ENCODE measurements at places on chromosomes 16 and 17. TPM values are rescaled to one million over a fixed set of nuclear protein-coding genes. Genes with fewer than 3 reads are reported as not detected.

- H3K27ac ChIP-seq, result peak overlapping the region; percentile 36
- peaks cover under 1% of the 10 kb centered on the region for H3K36me3 ChIP-seq
- no peak for DNase-seq
- H3K4me1 ChIP-seq, result peaks cover 44% of the 10 kb centered on the region
These were observed 2.9 kb upstream of the RNF213 start for GRCh38 chr17:80257716-80258213.

- H3K4me3 ChIP-seq, result no peak overlapping the region
- no peak overlapping the region for H3K27ac ChIP-seq
- peaks cover 21% of the 10 kb centered on the region for H3K4me1 ChIP-seq
- H3K27me3 ChIP-seq, result no peaks in the 10 kb centered on the region
- H3K36me3 ChIP-seq, result no peaks in the 10 kb centered on the region
These were observed 140.6 kb downstream of the PARN start for GRCh38 chr16:14489460-14489859.

DNA sequence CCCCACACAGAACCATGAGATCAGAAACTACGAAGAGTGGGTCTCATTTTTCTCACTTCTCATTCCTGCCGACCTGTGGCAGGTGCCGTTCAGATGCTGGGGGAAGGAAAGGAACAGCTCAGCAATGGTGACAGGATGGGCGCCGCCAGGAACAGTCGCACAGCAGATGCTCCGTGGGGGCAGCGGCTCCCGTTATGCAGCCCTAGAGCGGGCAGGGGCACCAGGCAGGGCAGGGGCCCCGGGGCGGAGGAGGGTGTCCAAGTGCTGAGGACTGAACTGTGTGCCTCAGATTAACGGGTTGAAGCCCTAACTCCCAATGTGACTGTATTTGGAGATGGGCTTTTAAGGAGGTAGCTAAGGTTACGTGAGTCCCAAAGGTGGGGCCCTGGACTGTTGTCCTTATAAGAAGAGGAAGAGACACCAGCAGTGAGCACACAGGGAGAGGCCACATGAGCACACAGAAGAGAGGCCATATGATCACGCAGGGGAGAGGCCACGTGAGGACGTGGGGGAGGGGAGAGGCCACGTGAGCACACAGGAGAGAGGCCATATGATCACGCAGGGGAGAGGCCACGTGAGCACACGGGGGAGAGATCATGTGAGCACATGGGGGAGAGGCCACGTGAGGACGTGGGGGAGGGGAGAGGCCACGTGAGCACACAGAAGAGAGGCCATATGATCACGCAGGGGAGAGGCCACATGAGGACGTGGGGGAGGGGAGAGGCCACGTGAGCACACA lies 95.7 kb upstream of the METRNL start:
- no peak overlapping the region for H3K27ac ChIP-seq
- H3K4me3 ChIP-seq, result no peak overlapping the region
- peaks cover 17% of the 10 kb centered on the region for H3K4me1 ChIP-seq
- DNase-seq, result no peak
- no peaks in the 10 kb centered on the region for H3K27me3 ChIP-seq
- H3K36me3 ChIP-seq, result no peaks in the 10 kb centered on the region

- no peak for DNase-seq
- no peaks in the 10 kb centered on the region for H3K27me3 ChIP-seq
- H3K36me3 ChIP-seq, result peaks cover 14% of the 10 kb centered on the region
These were observed 115.9 kb downstream of the ANKRD11 start for GRCh38 chr16:89374393-89374960.

DNA sequence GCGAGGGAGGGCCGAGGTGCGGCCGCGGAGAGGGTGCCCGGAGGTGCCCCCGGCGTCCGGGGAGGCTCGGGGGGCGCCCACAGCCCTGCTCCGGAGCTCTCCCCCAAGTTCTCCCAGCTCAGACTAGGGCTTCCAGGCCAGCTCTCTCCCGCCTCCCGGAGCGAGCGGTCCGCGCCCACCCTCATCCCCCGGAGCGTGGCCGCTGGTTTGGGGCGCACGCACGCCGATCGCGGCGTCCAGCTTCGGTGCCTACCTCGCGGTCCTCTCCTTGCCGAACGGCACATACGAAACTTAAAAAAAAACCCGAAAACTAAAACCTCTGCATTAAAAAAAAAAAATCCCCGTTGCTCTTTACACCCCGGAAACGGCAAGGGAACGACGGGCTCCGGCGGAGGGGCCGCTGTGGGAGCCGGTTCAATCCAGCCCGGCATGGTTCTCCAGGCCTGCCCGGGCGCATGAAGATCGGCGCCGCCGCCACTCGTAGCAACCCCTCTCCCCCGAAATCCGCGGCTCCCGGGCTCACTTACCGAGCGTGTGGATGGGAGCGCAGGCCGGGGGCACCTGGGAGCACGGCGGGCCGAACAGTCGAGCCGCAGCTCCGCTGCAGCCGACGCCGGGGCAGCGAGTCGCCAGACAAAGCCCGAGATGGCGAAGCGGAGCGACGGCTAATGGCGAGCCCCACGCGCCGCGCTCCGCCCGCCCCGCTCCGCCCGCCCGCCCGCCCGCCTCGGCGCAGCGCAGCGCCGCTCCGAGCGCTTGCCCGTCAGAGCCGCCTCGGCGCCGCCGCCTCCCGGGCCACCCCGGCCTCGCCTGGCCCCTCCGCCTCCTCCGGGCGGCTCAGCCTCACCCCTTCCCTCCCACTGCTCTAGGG lies 973 bp upstream of the UBTF start:
- H3K4me3 ChIP-seq, result peak overlapping the region; percentile 97
- H3K27ac ChIP-seq, result peak overlapping the region; percentile 96
- no peaks in the 10 kb centered on the region for H3K27me3 ChIP-seq
- peaks cover 24% of the 10 kb centered on the region for H3K36me3 ChIP-seq
- DNase-seq, result peak; percentile 70
- H3K4me1 ChIP-seq, result peaks cover 41% of the 10 kb centered on the region

GRCh38 chr17:14756479-14756878 lies 455.6 kb downstream of the HS3ST3B1 start:
- H3K4me3 ChIP-seq, result no peak overlapping the region
- no peaks in the 10 kb centered on the region for H3K27me3 ChIP-seq
- no peak overlapping the region for H3K27ac ChIP-seq

- DNase-seq, result no peak
- H3K36me3 ChIP-seq, result no peaks in the 10 kb centered on the region
- H3K4me1 ChIP-seq, result peaks cover 19% of the 10 kb centered on the region
These were observed 55.9 kb upstream of the PLCG2 start for GRCh38 chr16:81723098-81723723.

DNA sequence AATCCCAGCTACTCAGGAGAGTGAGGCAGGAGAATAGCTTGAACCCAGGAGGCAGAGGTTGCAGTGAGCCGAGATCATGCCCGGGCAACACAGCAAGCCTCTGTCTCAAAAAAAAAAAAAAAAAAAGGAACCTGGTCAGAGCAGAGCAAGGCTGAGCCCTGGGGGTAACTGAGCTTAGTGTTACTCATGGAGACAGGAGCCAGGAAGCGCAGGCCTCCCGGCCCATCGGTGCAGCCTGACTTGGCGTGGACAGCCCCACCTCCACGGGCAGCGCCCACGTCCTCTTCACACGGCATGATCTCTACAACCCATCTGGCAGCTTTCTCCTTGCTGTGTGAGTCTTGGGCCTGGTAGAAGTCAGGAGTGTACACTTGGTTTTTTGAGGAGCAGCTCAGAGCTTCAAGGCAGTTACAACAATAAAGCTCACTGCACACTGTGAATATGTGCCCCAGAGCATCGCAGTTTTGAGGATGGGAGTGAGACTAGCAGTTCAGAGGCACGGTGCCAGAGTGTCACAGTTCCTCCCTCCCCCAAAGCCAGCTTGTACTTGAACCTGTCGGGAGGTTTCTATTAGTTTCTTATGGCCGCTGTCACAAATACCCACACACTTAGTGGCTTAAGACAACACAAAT lies 129.9 kb downstream of the RAP1GAP2 start:
- H3K27me3 ChIP-seq, result no peaks in the 10 kb centered on the region
- no peak overlapping the region for H3K27ac ChIP-seq
- no peaks in the 10 kb centered on the region for H3K4me1 ChIP-seq
- DNase-seq, result no peak
- H3K4me3 ChIP-seq, result no peak overlapping the region

DNA sequence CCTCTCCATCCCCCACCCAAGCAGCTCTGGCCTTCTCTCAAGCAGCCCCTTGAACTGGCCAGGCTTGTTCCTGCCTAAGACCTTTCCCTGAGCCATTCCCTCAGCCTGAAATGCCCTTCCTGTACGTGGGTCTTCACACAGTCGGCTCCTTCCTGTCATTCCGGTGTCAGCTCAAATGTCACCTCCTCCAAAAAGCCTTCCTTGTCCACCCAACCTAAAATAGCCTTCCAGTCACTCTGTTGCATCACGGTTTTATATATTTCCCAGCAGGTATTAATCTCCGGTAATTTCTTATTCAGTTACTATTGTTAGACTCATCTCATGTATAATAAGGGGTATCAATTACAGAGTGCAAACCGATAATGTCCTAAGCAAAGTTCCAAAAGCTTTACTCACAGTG lies 51.8 kb downstream of the C17orf67 start:
- H3K27ac ChIP-seq, result no peak overlapping the region
- H3K4me1 ChIP-seq, result peaks cover 12% of the 10 kb centered on the region
- H3K36me3 ChIP-seq, result no peaks in the 10 kb centered on the region
- no peak for DNase-seq

- H3K4me3 ChIP-seq, result no peak overlapping the region
- H3K27ac ChIP-seq, result peak overlapping the region; percentile 83
- peaks cover 40% of the 10 kb centered on the region for H3K4me1 ChIP-seq
- peak; percentile 63 for DNase-seq
- no peaks in the 10 kb centered on the region for H3K36me3 ChIP-seq
These were observed 46.1 kb downstream of the NXN start for GRCh38 chr17:933312-934073.

DNA sequence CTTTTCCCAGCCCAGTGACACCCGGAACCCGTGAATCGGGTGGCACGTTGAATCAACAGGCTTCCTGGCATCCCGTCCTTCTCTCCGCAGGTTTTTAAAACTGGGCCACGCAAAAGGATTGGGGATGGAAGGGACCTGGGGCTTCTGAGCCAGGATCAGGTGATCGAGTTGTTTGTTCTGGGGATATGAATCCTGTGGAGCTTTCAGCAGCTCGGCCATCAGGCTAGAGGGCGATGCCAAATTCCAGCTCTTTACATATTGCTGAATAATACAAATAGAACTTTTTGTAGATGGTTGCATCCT lies 473 bp downstream of the SUPT6H start:
- no peaks in the 10 kb centered on the region for H3K27me3 ChIP-seq
- DNase-seq, result no peak
- peaks cover 25% of the 10 kb centered on the region for H3K36me3 ChIP-seq
- H3K4me1 ChIP-seq, result peaks cover 40% of the 10 kb centered on the region

DNA sequence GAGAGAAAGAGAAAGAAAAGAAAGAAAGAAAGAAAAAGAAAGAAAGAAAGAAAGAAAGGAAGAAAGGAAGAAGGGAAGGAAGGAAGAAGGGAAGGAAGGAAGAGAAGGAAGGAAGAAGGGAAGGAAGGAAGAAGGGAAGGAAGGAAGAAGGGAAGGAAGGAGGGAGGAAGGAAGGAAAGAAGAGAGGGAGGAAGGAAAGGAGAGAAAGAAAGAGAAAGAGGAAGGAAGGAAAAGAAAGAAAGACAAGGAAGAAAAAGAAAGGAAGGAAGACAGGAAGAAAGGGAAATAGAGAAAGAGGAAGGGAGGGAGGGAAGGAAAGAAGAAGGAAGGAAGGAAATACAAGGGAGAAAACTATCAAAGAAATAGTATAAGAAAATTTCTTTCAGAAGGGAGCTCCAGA lies 7.2 kb upstream of the KRTAP4-7 start:
- H3K27me3 ChIP-seq, result no peaks in the 10 kb centered on the region
- no peak for DNase-seq
- H3K4me3 ChIP-seq, result no peak overlapping the region
- no peak overlapping the region for H3K27ac ChIP-seq
- no peaks in the 10 kb centered on the region for H3K4me1 ChIP-seq
- no peaks in the 10 kb centered on the region for H3K36me3 ChIP-seq

DNA sequence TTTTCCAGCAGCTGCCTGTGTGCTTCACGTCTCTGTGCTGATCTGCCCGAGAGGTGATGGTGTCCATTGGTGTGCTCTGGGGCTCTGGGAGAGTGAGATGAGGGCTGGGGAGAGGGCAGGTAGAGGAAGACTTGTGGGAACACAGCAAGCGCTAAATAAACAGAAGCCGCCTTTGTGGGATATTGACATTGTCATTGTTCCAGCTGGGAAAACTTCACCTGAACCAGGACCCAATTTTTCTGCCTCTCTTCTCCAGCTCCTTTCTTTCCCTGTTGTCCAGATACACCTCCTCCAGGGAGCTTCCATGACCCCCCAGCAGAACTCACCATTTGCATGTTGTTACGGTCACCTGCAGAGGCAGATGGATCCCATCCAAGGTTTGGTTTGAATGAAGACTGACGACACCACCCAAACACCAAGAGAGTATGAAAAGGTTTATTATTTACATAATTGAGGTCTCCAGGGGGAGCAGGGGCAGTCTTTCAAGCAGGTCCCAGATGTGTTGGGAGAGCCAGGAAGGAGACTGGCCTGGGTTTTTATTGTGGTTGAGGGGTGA lies 3.6 kb upstream of the ITGA3 start:
- no peak for DNase-seq
- H3K4me1 ChIP-seq, result peaks cover 61% of the 10 kb centered on the region
- no peaks in the 10 kb centered on the region for H3K27me3 ChIP-seq
- no peaks in the 10 kb centered on the region for H3K36me3 ChIP-seq
- peak overlapping the region; percentile 96 for H3K27ac ChIP-seq
- H3K4me3 ChIP-seq, result no peak overlapping the region

DNA sequence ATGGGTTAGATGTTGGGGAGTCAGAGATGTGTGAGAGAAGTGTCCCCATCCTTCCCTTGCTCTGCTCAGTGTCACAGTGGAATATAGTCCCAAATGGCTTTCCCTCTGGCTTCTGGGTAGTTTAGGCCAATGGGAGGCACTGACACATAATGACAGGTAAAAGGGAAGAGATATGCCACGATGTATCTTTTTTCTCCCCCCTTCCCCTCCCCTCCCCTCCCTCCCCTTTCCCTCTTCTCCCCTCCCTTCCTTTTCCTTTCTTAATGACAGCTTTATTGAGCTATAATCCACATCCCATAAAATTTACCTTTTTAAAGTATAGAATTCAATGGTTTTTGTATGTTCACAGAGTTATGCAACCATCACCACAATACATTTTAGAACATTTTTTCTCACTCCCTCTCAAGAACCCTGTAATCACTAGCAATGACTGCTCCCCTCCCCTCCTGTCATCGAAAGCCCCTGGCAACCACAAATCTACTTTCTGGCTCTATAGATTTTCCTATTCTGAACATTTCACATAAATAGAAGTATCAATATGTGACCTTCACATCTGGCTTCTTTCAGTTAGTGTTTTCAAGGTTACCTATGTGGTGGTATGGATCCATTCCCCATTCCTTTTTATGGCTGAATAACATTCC lies 617 bp upstream of the CCR7 start:
- no peaks in the 10 kb centered on the region for H3K36me3 ChIP-seq
- no peak overlapping the region for H3K4me3 ChIP-seq
- H3K4me1 ChIP-seq, result peaks cover 14% of the 10 kb centered on the region
- no peak for DNase-seq

- no peaks in the 10 kb centered on the region for H3K27me3 ChIP-seq
- H3K4me3 ChIP-seq, result peak overlapping the region; percentile 52
- peak overlapping the region; percentile 63 for H3K27ac ChIP-seq
- DNase-seq, result peak; percentile 81
These were observed 8.1 kb upstream of the MT1E start for GRCh38 chr16:56617212-56618085.

The WNT9B gene
- total RNA-seq, result 0.80 TPM

The GPR142 gene
- total RNA-seq, result not detected

The NME1 gene
- total RNA-seq, result 24.0 TPM

The MEOX1 gene
- 0.86 TPM for total RNA-seq

The CALB2 gene
- 1.6 TPM for total RNA-seq

The PIK3R6 gene
- total RNA-seq, result 2.5 TPM

The KRT32 gene
- not detected for total RNA-seq

The TMEM238L gene
- not detected for total RNA-seq

The CBLN1 gene
- not detected for total RNA-seq

The DUS2 gene
- 15.1 TPM for total RNA-seq

The ACSM2A gene
- total RNA-seq, result not detected

The CLEC3A gene
- total RNA-seq, result not detected

The CLEC18C gene
- 1.0 TPM for total RNA-seq
